ENCODE measurements at places on chromosomes 7 and 10.
A peak's percentile ranks its signal among the peaks of the same experiment; 100 is the strongest.

DNA sequence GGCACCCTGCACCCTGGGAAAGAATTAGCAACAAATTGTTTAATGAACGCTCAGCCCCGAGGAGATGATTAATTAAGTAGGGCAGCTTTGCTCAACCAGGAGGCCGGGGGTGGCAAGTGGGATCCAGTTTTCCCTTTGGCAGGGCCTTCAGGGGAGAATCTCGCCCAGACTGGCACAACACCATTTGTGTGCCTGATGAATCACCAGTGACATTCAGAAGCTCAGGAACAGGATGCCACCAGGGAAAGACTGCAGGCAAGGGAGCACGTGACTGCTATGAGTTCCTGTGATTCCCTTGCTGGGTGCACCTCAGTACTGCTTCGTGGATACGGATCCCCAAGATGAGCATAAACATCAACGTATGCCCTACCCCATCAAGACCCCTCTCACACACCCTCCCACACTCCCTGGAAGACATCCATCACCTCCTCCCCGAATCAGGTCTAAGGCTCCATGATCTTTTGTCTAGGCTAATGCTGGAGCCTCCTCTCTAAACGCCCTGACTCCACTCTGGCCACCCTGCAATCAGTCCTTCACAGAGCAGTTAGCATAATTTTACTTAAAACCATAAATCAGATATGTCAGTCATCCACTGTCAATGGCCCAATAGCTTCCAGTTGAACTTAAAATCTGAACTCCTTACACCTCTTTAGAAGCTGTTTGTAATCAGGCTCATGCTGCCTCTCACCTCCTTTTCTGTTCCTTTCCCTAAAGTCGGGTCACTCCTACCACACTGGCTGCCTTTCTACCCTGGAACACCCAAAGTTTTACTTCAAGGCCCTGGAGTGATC is 109.2 kb upstream of the AGK start:
- no peak for DNase-seq

GRCh38 chr7:31382722-31383121 is 42.2 kb upstream of the NEUROD6 start:
- DNase-seq, result no peak

- DNase-seq, result no peak
Observed at GRCh38 chr7:139674752-139675126, 103.1 kb downstream of the HIPK2 start.

GRCh38 chr10:123150271-123150985 is 2.5 kb downstream of the HMX2 start:
- no peak for DNase-seq

GRCh38 chr10:62384057-62384446 is 9.9 kb downstream of the ZNF365 start:
- DNase-seq, result no peak

DNA sequence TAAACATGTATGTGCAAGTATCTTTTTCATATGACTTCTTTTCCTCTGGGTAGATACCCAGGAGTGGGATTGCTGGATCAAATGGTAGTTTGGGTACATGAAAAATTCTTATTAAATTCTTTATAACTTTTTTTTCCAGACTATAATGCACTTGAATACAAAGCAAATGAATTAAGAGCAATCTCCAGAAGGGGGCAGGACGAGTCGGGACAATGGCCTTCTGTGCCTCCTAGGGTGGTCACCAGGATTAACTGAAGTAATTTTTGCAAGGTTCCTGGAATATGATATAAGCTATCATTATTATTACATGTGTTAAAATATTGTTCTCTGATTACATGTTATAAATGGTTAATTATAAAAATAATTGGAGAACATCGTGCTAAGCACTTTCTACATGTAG is 127.2 kb downstream of the PPP1R17 start:
- DNase-seq, result no peak

DNA sequence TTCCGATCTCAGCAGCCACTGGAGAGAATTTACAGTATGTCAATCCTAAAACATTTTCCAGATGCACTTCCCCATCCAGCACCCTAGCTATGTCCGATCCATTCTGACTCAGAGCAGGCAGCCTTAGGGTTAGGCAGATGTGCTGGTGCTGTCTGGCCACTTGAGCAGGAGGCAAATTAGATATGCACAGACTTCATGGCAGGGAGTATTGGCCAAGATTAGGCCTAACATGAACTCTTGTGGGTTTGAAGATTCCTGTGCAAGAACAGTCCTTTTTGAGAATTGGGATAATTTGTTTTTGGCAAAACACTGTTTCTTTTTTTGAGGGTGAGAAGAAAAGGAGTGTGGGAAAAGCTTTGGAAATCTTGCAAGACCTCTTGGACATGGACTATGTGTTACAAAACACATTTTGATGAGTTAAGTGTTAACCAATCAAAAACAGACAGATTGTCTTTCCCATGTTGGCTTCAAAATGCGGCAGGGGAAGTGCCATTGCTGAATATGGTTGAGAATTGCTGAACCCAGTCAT is 218.6 kb upstream of the INHBA start:
- no peak for DNase-seq

DNA sequence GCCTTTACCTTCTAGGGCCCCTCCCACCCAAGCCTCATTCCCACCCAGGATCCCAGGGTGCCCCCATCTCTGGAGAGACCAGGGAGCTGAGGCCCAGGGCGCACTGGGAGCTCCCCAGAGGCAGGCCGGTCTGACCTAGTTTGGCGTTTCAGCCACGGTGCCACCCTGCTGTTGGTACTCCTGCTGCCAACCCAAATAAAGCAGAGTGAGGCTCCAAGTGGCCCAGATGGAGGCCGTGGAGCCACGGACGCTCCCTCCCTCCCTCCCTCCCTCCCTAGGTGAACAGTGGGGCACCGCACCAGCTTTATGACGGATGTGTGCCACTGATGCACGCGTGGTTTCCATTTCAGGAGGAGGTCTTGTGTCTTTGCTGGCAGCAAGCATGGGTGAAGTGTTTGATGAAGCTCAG is 1.8 kb downstream of the INPP5A start:
- DNase-seq, result peak; percentile 37

DNA sequence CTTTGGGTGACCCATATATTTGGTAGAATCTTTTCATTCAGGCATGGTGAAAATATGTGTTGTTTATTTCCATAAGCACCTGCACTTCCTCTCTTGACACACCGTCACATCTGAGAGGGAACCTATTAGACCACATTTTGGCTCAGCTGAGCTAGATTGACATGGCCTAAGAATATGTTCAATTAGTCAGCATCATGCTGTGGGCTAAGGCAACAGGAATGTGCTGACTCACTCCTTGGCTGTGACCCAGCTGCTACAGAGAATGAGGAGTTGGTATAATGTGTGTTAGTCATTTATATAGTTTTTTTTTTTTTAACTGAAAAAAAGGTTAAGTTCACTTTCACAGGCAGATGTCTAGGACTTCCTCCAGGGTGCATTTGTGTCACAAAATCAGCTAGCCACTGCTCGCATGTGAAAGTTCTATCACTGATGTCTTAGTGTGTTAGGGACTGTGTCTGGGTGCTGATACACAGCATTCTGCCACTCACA is 180.6 kb downstream of the SEMA3E start:
- DNase-seq, result peak; percentile 51

- DNase-seq, result no peak
Observed at GRCh38 chr7:121793716-121794115, 79.2 kb upstream of the PTPRZ1 start.

- no peak for DNase-seq
Observed at GRCh38 chr10:131047501-131047900, 264.0 kb downstream of the TCERG1L start.

DNA sequence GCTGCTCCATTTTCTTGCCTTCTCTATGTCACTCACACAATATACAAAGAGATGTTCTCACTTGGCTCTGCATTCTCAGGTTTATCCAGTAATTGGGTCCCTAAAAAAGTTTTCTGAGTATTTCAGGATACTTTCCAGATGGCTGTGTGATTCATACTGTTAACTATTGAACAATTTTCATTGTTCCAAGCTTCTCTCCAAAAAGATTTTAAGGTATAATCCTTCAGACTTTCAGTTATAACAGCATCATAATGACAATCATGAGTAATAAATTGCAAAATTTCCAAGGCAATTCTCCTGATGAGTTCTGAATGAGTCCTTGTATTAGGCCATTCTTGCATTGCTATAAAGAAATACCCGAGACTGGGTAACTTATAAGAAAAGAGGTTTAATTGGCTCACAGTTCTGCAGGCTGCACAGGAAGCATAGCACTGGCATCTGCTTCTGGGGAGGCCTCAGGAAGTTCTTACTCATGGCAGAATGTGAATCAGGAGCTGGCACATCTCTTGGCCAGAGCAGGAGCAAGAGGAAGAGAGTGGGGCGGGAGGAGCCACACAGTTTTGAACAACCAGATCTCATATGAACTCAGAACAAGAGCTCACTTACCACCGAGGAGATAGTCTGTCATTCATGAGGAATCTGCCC is 148.1 kb downstream of the SLC16A9 start:
- no peak for DNase-seq

- DNase-seq, result no peak
Observed at GRCh38 chr7:76193883-76194282, 7.8 kb upstream of the SRRM3 start.

Measured in left ventricle myocardium inferior (tissue), 1 donor.